Cortex of kidney (tissue), 1 donor: ENCODE measurements at places on chromosomes 7 and 10.

DNA sequence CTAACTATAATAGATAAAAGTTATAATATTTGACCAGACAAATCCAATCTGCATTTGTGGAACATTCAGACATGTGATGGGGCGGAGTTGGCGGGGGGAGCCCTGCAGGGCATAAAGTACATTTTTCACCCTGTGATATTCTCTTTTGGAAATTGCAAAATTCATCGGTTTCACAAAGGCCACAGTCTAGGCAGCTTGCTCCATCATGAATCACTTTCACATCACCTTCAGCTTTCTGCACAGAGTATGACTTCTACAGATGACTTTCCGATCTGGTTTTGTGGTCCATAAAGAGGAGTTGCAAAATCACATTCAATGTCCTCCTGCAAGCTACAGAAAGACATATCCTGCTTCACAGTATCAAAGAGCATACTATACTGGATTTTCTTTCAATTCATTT, 51.4 kb upstream of the APBB1IP start:
- DNase-seq: no peak

- peak; percentile 94 for DNase-seq
Observed at GRCh38 chr10:86756511-86757112, at the start of gene BMPR1A. BMPR1A (plus strand) TSS chr10:86756619; CDS start chr10:86876019, 119,400 bp downstream.

DNA sequence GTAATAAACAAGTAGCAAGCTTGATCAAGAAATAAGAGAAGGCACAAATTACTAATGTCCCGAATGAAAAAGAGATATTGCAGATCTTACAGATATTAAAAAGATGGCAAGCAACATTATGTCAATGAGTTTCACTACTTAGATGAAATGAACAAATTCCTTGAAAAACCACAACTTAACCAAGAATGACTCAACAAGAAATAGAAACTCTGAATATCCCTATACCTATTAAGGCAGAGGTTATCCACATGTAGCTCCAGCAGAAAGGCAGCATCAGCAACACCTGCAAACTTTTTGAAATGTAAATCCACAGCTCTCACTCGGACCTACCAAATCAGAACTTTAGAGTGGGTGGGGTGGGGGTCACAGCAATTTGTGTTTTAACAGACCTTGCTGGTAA, 33.6 kb downstream of the PDE1C start:
- no peak for DNase-seq

GRCh38 chr10:108598831-108599230, 1324.5 kb downstream of the XPNPEP1 start:
- no peak for DNase-seq

GRCh38 chr7:36154255-36155212, 1.5 kb downstream of the EEPD1 start:
- no peak for DNase-seq

DNA sequence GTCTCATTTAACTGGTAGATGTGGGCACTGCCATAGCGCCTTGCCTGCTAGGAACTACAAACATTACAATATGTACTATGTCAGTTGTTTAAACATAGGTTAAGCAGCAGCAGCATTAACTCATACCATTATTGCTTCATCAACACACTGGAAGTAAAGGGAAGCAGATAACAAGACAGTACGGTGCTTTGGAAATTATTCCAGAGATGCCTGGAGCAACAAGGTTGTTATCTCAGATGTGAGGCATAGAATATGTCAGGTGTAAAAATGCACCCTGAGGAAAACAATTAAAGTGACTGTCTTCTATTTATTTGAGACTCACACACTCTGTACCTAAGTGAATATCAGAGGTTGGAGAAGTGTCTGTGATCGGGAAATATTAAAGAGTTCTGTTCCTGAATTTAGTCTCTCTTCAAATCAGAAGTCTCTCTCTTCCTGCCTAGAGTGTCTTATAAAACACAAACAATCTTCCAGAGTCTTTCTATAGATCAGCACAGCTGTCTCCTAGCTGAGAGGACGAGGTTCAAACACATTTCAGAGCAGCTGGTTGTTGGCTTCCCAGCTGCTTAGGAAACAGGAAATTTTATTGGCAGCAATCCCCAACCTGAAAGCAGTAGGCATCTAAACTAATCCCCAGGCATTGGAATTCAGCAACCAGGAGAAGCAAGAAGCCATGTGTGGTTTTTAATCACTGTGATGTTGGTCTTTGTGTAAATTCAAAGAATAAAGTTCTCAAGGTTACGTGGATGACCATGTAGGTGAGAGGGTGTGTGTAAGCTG, 994.4 kb upstream of the LRRTM3 start:
- no peak for DNase-seq

- DNase-seq: no peak
Observed at GRCh38 chr10:29648983-29649268, 14.2 kb upstream of the SVIL start.
